ENCODE measurements at places on chromosomes 7 and 10. TPM values are rescaled to one million over a fixed set of nuclear protein-coding genes. Genes with fewer than 3 reads are reported as not detected.

The AKR1E2 gene
- total RNA-seq: 8.4 TPM

The ABCB4 gene
- total RNA-seq: 5.6 TPM

- DNase-seq: no peak
Observed at GRCh38 chr7:64965594-64965993, 25.2 kb downstream of the ZNF117 start.

The AGAP4 gene
- total RNA-seq: 9.2 TPM

The MACROH2A2 gene
- total RNA-seq: 13.0 TPM

- DNase-seq: peak; percentile 66
Observed at GRCh38 chr7:90766814-90767564, 170.9 kb downstream of the CDK14 start.

DNA sequence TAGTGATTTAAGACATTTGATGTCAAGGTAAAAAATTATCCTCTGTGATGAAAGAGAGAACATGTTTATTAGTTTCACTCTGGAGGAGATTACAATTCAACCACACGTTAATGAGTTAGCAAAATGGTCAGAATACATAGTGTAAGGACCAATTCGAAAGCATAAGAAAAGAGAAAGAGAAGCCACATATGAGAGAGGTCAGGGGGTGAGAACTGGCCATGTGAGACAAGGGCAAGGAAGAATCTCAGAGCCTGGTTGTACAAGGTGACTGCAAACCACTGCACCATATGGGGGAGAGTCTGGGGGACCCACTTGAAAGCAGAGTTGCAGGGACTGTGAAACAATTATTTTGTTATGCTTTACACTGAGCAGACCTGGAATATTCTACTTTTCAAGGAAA lies 27.7 kb upstream of the BET1 start:
- no peak for DNase-seq

- no peak for DNase-seq
Observed at GRCh38 chr10:3978174-3978573, 193.2 kb upstream of the KLF6 start.

DNA sequence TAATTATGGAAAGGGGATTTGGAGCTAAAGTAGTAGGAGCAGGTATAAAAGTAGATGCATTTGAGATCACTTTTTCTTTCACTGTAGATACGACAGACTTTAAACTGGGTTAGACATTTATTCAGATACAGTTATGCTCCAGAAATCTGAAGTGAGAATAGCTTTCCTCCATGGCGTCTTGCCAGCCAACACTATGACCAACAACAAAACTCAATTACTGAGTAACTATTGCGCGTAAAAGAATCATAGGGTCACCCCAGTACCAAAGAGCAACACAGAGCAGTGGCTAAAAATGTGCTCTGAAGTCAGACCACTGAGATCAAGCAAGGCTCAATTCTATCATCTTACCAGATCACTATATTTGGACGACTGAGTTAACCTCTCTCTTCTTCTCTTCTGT lies 262.5 kb upstream of the SORCS1 start:
- DNase-seq: no peak

DNA sequence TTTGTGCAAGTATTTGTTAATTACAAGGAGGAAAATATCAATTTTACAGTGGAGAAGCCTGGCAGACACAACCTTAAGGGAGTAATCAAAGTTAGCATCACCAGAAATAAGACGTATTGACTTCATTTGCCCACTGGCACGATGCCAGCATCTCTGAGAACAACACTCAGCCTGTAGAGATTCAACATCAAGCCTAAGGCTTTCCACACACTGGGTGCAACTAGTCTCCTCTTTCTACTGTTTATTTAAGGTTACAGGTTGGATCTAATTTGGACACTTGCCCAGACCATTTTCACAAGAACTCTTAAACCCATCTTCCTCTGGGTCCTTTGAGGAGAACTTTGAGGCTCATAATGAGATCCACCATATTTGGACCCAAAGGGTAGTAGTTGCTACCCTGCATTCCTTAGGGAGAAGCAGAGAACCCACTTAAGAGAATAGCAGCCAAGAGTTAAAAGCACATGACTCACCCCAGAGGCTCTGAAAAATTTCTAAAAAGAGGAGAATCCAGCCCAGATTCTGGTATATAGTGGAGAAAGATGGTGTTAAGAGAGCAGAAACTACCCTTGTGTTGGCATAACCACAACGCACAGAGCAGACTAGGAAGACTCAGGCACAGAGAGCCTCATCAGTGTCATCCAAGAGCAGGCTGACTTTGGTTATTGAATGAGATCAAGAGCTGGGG lies 97.3 kb downstream of the CCDC71L start:
- DNase-seq: peak; percentile 36

The MLXIPL gene
- 14.0 TPM for total RNA-seq

The ITGA8 gene
- 4.5 TPM for total RNA-seq
